ENCODE measurements at places on chromosomes 4 and X.

DNA sequence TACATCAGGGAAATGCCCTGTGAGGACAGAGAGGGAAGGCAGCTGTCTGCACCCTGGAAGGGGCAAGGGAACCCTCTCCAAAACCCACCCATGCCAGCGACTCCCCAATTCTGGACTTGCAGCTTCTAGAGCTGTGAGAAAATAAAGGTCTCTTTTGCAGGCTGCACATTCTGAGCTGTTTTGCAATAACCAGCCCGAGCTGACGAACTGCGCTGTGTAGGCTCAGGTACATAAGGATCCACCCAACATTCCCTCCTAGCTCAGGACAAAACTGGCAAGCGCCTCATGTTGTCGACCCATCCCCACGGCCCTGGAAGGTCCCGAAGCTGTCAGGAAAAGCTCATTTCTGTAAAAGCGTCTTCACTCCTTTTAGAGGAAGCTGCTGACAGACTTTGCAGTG is 271.8 kb downstream of the CRLF2 start:
- no peak for DNase-seq

GRCh38 chr4:111400741-111401140 is 744.5 kb upstream of the FAM241A start:
- peak; percentile 34 for DNase-seq

GRCh38 chr4:98352940-98353339 is 91.8 kb downstream of the RAP1GDS1 start:
- no peak for DNase-seq

GRCh38 chr4:41620594-41621256 is 82.8 kb downstream of the LIMCH1 start:
- DNase-seq, result no peak

GRCh38 chrX:140821280-140821679 is 111.7 kb downstream of the LINC00632 start:
- DNase-seq, result no peak

GRCh38 chr4:168057412-168057811 is 34.9 kb upstream of the ANXA10 start:
- DNase-seq, result no peak

DNA sequence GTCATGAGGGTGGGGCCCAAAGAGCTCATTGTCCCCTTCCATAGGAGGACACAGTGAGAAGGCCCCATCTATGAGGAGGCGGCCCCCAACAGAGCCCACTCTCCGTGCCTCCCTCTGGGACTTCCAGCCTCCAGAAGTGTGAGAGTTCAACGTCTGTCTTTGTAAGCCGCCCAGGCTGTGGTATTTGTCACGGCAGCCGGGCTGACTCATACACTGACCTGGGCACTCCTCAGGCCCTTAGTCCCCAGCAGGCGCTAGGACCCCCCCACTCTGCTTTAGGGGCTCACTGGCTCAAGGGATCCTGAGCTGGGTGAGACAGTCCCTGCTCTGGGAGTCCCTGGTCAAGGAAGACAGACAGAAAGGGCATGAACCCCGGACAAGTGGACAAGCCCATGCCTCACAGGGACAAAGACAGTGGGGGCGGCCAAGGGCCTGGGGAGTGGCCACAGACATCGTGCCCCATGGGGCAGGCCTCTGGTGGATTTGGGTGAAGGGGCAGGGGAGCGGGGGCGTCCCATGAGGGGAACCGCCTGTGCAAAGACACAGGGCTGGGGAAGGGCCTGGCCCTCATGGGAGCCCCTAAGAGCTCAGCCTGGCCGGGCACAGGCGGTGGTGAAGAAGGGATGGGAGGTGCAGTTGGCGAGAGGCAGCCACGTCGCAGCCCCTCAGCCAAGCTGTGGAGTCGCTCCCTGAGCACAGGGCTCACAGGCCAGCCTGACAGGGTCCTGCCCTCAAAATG is 21.5 kb downstream of the ABLIM2 start:
- DNase-seq, result no peak

DNA sequence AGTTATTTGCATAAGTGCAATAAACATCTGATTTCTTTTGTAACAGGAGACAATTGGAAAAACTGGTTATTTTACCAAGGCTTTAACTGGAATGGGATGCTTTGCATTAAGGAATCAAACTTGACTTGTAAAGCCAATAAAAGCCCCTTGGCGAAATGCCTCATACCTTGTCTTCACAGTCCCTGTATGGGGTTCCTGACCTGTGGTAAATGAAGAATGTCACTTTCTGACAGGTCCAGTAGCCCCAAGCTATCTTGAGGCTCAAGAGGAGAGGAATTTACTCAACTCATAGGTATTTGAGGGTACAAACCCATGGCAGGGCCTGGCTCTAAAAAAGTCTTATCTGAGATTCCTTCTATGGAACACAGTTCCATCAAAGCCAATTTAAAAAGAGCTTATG is 78.0 kb downstream of the ACOX3 start:
- no peak for DNase-seq

DNA sequence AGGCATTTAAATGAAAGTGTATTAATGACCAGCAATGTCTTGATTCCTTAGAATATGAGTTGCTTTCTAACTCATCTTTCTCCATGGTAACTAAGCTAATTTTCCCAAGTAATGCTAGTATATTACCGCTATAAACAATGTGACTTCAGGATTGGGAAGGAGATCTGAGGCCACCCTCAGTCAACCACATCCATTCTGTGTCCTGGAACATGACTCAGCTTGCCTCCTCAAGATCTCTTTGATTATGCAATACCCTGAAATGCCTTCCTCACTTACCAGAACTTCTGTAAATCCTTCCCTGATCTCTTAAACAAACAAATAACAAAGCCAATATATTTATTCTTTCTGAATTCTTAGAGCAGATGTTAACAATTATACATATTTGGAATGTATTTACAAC is 1495.5 kb downstream of the PCDH18 start:
- no peak for DNase-seq

DNA sequence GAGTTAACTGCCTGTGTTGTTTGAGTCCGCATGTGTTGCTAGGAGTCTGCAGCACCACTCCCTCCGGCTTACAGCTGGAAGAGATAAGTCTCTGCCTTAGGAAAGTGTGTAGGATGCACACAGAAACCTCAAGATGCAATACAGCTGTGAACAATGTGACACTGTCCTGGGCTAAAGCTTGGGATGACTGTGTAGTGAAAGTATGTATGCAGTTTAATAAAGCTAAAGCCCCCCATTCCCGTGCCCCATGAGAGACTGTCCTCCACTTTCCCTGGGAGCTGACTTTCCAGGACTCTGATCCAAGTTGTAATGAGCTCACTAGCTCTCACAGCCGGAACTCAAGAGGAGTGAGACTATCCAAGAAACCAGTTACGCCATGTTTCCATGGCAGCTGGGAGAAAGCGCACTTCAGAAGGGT is 156.6 kb upstream of the FTHL17 start:
- DNase-seq, result no peak

DNA sequence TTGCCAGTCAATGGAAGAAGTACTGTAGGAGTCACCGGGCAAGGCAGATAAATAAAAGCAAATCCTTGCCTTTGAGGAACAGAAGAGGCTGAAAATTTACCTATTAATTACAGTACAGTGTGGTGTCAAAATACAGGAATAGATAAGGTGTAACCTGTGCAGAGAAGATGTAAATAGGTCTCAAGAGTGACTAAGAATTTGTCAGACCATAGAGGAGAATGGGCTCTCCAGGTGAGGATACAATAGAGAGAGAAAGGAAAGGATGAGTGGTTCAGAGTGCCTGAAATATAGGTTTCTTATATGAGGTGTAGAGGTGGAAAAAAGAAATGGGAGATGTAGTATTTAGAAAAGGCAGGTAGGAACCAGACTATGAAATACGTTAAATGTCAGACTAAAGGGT is 801 bp upstream of the ZC4H2 start:
- no peak for DNase-seq

- DNase-seq, result no peak
These were observed 1179.6 kb upstream of the PCDH7 start for GRCh38 chr4:29540439-29541102.

GRCh38 chr4:102809190-102809589 is 18.2 kb downstream of the UBE2D3 start:
- DNase-seq, result no peak

- no peak for DNase-seq
These were observed 157.5 kb upstream of the SMIM31 start for GRCh38 chr4:164596318-164596878.

DNA sequence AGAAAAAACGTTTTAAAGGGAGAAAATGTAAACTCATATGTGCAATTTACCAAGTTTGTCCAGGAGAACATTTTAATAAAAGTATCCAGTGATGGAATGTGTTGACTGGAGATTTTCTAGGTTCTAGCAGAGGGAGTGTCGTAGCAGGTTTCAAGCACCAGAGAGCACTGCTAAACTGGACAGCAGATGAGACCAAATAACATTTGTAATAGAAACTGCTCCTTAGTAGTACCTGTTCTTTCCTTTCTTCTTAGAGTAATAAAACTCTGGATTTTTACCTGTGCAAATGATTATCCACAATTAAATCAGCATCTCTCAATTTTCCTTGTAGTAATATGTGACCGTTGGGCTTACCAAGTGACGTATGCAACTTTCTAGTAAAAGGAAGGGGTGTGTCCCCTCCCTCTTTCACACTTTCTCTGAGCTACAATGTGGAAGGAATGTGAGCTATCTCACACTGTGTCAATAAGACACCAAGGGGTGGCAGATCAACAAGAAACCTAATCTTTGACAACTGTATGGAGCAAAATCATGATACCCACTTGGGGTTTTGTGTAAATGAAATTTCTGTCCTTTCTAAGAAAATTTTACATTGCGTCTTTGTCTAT is 9.5 kb downstream of the HPGDS start:
- no peak for DNase-seq

- DNase-seq, result no peak
These were observed 78.5 kb upstream of the BLTP1 start for GRCh38 chr4:122073615-122074014.
